ENCODE measurements at places on chromosomes 11 and 22.

GRCh38 chr11:12677131-12677530 lies 2.9 kb downstream of the TEAD1 start:
- DNase-seq: no peak

DNA sequence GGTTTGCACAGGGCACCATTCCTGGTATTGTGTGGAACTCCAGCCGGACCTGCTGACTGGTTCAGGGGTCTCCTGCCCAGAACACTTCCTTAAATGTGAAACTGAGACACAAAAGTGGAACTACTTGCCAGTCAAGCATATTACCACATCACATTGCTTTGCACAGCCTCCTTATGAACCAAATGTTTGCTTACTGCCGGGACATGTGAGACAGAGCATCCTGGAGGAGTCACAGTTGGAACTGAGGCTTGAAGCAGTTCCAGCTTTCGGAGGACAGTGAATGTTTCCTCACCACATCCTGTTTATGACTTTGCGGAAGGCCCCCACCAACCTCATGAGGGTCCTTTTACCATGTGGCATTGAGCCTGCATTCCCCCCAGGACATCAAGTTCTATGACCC lies 105.8 kb upstream of the ARHGAP42 start:
- no peak for DNase-seq

DNA sequence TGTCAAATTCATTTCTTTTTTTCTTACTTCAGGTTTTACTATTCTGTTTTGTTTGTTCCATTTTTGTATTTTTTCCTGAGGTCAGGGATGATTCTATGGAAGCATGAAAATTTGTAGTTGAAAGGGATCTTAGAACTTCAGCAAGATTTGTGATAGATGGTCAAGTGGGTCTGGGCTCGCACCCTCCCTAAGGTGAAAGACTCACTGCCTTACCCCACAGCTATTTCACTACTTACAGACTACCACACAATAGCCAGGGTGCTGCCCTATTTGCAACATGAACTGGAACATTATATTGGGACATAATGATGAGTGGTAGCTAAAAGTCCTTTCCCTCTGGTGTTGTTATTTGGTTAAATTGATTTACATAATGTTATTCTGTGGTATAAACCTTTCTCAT lies 62.6 kb downstream of the MAML2 start:
- DNase-seq: no peak

DNA sequence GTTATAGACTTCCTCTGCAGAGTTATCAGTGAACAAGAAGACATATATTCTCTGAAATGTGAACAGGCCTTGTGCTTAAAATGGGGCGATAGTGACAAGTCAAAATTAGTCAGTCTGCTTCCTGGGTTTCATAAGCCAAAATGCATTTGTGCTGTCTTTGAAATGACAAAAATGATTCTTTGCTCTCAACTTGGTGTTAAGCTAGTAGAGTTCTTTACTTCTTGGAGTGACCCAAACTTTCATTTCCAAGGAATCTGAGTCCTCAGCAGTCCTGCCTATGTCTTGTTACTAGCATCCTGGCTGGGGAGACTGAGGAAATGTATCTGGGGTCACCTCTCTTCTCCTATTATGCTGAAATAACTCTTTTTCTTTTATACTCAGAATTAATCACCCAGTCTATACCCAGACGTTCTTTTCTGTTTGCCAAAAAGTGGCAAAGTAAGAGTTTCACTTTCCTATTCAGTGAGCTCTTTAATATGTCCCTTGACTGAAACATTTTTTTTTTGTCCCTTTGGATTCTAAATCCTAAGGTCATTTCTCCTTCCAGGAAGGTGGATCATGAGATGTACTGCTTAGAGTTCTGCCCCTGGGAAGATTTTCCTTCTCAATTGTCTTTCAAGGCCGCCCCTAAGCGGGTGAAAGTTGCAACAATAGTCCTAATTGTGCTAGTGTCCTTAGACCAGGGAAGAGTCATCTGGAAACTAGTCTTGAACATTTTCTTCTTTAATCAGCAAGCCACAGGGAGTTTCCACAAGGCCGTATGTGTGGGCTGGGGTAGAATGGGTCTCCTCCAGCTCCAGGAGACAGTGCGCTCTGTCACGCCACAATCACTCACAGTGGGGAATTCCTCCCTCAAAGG lies 53.0 kb upstream of the RDX start:
- DNase-seq: no peak

DNA sequence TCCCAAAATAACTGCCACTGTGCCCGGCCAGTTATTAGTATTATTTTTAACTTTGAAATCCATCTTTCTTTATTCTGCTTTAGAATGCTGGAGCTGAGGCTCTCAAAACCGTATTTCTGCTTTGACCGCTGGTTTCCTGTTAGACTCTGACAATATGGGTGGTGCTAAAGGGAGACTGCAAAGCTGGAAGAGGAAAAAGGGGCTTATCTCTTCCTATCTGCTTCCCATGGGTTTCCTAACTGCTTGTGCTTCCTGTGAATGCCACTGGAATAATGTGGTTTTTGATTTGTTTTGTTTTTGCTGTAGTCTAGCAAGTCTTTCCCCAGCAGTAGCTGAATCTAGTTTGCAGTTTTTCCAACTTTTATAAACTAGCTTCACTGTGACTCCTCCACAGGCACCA lies 43.6 kb downstream of the XRRA1 start:
- DNase-seq: no peak

Data from caudate nucleus (tissue), 63 donors.